ENCODE measurements at places on chromosomes 7 and 10.
A peak's percentile ranks its signal among the peaks of the same experiment; 100 is the strongest.

- no peak for DNase-seq
These were observed 35.1 kb upstream of the ZNF273 start for GRCh38 chr7:64867863-64868440.

GRCh38 chr7:83410989-83411591 lies 237.8 kb downstream of the SEMA3E start:
- peak; percentile 18 for DNase-seq

DNA sequence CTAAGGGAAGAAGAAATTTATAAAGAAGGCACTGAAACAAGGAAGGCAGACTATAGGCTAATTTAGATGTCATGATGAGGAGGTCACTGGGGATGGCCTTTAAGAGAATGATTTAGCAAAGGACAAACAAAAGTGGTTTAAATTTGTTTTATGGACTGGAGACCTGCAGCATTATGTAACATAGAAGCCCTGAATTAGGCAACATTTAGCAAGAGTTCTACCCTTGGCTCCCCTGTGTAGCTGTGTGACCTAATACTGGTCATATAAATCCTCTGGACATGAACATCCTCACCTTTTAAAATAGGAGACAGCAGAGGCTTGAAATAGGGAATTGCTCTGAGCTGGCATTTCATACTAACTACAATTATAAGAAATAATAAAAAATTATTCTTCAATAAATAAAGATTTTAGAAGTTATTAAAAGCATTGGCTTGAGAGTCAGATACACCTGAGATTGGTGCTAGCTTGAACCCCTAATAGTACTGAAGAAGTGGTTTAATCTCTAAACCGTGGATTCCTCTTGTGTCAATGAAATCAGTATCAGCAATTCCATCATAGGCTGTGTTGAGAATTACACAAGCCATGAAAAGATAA lies 48.9 kb downstream of the RNLS start:
- no peak for DNase-seq

- DNase-seq, result no peak
These were observed 36.2 kb downstream of the HERPUD2 start for GRCh38 chr7:35658606-35659201.

DNA sequence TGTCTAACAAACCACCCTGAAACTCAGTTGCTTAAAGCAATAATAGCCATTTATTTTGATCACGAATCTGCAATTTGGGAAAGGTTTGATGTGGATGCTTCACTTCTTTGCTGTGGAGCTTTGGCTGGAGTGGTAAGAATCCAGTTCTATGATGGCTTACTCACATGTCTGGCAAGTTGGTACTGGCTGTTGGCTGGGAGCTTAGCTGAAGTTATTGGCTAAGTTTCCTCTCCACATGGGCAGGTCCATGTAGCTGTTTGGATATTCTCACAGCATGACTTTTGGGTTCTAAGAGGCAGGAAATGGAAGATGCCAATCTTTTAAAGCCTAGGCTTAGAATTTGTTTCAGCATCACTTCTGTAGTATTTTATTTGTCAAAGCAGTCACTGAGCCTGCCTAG lies 277.6 kb upstream of the NRP1 start:
- peak; percentile 14 for DNase-seq

DNA sequence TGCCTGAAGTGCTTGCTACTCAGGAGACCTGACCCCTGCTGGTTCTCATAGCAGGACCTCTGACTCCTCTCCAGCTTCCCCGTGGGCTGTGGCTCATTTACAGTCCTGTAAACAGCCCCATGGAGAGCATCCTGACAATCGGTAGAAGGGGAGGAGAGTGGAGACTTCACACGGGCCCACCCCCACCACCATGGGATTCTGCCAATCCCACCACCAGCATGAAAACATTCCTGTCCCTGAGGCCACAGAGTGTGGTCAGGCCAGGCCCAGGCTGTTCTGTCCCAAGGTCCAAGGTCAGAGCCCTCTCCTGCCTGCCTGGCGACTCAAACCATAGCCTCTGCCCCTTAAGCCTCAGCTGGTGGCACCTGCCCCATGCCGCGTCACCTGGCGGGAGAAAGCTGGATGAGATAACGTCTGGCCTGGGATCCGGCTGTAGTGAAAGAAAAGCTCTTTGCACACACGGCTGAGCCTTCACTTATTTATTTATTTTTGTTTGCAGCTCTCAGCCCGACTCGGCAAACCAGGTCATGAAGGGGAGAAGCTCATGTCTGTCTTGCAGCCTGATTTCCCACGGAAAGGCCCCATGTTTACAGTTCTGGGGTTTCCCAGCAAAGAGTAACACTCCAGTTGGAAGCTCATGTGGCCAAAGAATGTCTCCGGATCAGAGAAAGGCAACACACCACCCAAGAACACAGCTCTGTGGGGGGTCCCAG lies 293.6 kb upstream of the ZMIZ1 start:
- no peak for DNase-seq

- no peak for DNase-seq
These were observed 98.5 kb upstream of the CTTNBP2 start for GRCh38 chr7:117971556-117972244.

DNA sequence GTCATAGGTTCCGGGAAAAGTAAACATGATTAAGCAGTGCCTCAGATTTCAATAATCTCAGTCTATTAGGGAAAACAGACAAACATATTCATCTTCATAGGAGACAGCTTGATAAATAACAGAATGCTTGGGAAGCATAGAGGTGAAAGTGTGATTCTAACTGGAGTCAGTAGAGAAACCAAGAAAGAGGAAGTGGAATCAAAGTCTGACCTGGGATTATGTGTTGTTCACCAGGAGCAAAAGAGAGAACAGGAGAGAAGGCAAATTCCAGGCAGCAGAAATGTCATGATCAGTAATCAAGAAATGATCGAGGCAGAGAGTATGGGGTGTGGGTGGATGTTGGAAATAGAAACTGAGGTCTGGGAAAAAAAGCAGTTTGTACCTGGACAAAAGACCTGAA lies 43.7 kb downstream of the DGKB start:
- DNase-seq, result no peak

DNA sequence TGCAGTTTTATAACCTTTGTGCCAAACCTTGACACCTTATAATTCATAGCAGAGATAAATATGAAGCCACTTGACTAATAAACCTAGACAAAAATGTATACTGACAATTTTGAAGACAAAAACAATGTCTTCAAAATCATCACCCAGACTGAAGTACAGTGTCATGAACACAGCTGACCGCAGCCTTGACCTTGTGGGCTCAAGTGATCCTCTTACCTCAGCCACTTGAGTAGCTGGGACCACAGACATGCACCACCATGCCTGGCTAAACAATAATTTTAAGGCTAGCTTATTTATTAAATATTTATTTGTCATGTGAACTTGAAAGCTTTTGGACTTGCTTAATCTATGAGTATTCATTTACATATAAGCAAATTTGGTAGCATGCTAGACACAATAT lies 24.3 kb downstream of the IL6 start:
- DNase-seq, result no peak

- no peak for DNase-seq
These were observed 10.0 kb downstream of the WBP1L start for GRCh38 chr10:102753718-102754117.

DNA sequence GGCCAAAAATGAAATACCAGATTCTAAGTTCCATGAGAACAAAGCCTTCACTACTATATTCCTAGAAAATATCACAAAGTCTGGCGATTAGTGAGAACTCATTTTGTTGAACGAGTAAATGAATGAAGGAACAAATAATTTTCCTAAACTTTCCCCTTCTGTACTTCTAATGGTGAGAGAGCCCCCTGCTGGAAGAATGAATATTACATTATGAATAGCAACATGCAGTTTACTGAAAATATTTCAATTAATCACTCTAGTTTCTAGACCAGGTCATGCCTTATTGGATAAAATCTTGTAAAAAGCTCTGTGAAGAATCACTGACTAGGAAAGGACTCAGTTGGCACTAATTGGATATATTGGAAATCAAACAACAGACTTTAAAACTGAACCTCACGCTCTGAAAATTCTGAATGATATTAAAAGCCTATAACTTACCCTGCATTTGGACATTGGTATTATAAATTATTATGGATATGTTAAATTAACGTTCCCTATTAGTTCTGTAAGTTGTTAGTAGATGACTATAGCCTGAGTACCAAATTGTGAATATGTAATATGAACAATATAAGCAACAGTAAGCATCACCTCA lies 32.4 kb upstream of the MTPN start:
- peak; percentile 43 for DNase-seq

DNA sequence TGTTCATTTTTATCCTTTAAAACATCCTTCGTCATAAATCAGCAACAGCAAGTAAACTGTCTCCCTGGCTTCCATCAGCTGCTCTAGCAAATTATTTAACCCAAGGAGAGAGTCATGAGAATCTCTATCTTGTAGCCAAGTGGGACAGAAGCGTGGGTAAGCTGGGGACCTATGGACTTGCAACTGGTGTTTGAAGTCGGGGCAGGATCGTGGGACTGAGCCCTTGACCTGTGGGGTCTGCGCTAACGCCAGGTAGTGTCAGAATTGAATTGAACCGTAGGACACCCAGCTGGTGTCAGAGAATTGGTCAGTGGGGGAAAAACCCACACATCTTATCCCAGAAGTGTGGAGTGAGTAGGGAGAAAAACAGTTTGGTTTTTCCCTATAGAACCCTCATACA lies 13.4 kb downstream of the AIFM2 start:
- no peak for DNase-seq

- no peak for DNase-seq
These were observed 70.4 kb upstream of the HECTD2 start for GRCh38 chr10:91339729-91340128.

DNA sequence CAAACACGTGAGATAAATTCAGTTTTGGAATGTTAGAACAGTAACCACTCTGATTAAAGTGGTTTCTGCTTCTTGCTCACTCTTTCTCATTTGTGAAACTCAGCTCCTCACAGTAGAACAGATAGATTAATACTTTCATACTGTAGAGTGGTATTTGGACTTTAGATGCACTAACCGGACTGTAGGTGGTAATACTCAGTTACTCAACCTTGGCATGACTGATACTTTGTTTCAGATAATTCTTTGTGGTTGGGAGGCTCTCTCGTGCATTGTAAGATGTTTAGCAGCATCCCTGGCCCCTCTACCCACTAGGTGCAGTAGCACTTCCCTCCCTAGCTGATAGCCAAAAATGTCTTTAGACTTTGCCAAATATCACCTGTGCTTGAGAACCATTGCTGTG lies 37.6 kb downstream of the MCU start:
- no peak for DNase-seq

DNA sequence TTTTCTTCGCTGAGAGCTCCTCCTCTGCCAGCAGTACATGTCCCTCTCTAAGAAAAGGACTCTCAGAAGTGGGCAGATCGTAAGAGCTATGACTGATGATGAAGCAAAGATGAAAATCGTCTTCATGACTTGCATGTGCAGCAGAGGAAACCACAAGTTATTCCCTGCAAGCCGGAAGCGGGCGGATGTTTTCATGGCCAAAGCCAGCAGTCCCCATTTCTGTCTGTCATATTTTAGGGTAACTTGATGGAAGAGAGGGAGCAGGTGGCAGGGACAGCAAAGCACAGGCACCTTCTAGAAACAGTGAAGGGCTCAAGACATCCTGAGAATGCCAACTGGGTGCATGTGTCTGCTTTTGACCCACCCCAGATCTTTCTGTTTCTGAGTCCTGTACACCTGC lies 19.9 kb downstream of the KLF6 start:
- peak; percentile 58 for DNase-seq

GRCh38 chr10:13521026-13521425 lies 7.8 kb downstream of the BEND7 start:
- DNase-seq, result no peak
